Left kidney (tissue), 8 donors: ENCODE measurements at places on chromosomes 3 and 15.

DNA sequence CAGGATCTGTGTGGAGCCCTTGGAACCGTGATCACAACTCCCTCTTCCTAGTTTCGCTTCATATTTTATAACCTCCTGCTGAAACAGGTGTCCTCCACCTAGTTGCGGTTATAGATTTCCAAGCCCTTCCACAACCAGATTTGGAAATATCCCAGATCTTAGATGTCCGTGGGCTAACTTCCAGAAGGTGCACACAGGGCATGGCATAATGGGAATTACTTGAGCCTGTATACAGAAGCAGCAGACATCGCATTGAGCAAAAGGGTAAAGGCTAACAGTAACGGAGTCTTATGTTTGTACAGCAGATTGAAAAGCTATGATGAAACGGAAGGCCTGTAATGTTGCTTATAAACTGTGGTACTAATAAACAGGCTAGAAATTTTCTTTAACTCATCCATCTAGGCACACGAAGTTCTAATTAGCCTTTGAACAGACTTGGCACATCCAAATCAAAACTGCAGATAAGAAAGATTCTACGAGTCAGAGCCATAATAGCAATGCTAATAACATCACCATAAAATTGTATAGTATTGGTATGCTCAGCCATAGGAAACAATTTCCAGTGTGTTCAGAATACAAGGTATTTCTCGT lies 1.2 kb upstream of the USF3 start:
- DNase-seq = no peak

DNA sequence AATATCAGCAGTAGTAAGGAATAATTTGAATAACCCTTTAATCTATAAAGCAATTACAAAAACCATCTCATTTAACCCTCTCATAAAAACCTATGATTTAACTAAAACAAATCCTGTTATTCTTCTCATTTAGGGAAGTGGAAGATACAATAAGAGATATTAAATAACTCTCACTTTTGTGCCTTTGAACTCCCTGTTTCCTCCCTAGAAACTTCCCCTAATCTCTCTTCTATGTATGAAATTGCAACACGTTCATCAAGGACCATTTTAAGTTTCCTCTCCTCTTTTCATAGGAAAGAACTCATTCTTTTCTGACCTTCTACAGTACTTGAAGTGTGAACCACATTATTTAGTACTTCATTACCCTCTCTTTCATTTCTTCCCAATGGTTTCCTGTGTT lies 18.8 kb upstream of the FAM81A start:
- no peak for DNase-seq

GRCh38 chr3:102195198-102195948 lies 239.4 kb upstream of the ZPLD1 start:
- no peak for DNase-seq

DNA sequence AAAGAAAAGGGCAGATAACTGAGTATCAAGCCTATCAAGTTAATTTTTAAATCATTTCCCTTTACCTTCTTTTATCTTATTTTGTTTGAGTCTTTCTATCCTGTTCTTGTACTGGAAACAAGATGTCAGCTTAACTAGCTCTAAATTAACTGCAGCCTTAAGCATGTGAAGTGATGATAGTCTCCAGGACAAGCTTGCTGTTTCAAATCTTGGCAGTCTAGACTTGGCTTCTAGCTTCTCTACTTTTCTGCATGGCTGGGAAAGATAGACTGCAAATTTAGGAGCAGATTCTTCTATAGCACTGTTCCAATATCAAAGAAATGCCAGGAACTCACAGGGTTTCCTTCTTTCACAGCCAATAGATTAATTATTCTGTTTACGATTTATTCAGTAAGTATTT lies 1034.4 kb downstream of the TUSC7 start:
- DNase-seq = no peak

- no peak for DNase-seq
Observed at GRCh38 chr3:179416681-179417080, 34.6 kb downstream of the GNB4 start.

GRCh38 chr3:175001091-175001490 lies 142.0 kb downstream of the NAALADL2 start:
- DNase-seq = no peak

DNA sequence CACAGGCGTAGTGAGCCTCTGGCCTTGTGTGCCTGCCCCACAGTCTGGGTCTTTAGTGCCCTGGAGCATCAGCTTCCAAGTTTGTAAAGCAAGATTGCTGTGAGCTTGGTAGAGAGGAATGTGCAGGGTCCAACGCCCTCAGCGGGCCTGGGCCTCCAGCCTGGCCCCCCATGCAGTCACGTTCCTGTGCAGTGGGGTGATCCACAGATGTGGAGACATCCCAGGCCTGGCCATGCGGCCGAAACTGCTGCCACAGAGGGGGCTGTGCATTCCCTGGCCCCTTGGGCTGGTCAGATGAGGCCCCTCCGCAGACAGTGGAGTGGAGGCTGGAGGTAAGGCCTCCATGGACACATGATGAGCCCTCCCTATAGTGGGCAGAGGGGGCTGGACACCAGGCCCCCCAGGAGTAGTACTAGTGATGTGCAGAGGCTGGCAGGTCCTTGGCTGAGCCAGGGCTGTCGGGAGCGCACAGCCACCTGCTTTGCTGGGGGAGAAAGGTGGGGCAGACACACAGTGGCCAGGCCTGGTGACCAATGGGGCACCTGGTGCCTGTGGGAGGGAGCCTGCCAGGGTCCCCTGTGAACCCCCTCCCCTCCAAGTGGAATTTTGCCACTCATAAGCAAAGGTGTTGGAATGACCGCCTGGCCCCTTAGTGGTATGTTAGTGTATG lies 71.5 kb downstream of the EFCAB12 start:
- DNase-seq = no peak

GRCh38 chr3:57158813-57159738 lies 6.1 kb downstream of the IL17RD start:
- DNase-seq = no peak

GRCh38 chr3:117997201-117998049 lies 1037.2 kb downstream of the IGSF11 start:
- DNase-seq = peak; percentile 89

DNA sequence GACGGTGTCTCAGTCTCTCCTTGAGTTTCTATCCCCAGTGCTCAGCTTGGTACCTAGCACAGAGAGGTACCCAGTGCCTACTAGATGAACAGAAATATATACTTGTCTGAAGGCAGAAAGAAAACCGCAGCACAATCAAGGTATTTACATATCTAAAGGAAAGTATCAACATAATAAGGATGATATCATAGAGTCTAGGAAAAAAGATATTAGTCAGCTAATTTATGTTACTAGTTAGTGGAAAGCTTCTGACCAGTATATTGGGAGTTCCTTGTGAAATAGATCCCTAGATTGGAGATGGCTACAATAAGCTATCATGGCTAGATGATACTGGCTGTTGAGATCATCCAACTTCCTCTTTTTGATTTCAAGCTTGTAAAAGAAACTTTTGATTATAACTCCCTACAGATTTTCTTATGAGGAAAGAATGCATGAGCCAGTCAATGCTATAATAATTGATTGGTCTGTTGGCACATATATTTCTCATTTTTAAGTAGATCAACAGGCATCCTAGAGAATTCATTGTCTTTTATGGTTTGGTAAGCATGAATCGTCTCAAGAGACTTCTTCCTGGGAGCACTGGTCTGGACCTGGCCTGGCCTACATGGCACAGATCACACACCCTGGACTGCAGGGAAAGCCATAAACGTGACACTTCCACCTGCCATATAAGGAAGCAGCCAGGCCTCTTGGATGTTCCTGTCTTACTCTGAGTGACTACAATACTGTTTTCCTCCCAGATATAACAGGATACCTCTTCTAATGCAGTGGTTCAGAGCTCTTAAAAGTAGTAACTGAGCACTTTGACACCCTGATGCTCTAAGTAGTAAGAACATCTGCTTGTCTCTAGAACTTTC lies 60.7 kb downstream of the IMPG2 start:
- DNase-seq = no peak

DNA sequence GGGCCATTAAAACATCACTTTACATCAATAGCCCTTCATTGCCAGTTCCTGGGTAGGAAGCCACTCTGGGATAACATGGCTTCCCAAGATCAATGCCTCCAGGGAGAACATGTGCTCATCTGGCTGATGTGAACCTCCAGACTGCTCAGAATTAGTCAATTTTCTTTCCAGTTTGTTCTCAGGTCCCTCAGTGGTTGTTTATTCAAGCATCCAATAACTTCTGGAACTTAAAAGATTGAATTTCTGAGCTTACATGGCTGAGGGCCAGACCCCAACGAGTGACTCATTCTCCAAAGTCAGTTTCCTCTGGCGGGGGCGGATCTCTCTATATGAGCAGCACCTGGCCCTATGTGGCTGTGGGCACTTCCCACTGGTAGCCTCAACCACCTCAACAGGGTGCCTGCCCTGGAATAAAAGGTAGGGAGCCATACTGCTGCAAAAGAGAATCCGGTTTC lies 34.0 kb downstream of the LYZL4 start:
- no peak for DNase-seq

- no peak for DNase-seq
Observed at GRCh38 chr3:112084980-112085705, 1.0 kb upstream of the C3orf52 start.

DNA sequence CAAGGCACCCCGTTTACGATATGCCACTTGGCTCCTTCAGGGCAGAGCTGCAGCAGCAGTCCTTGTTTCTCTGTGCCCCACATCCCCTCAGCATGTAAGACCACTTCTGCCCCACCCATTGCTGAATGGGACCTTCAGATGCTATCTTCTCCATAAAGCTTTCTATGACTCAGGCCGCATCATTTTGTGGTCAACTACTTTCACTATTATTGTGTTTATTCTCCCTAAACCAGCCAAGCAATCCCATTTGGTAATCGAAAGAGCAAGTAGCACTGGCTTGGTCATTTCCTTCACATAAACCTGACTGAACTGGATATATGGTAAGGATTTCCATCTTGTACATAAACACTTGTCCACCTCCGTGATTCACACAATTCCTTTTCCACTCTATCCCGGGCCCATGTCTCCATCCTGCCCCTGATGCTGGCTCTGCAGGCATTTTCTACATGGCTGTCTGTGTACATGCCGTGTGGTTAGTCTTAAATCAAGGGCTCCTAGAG lies 25.7 kb downstream of the LIPC start:
- no peak for DNase-seq

DNA sequence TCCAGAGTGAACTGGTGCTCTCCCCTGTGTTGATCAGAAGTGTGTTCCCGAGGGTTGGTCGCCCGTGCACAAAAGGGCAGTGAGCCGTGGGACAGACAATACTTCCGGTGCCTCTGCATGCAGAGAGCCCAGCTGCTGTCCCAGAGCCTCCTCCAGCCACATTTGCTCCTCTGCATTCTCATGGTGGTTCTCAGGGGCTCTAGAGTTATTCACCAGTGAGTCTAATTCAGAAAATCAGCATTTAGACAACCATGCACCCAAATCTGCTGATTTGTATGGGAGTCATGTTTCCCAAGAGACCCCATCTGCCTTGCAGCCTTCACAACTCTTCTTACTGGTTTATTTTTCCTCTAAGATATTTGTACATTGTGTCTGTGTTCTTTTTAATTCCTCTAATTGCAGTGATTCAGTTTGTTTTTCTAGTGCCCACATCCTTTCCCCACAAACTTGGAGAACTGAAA lies 107.0 kb upstream of the SPRED1 start:
- no peak for DNase-seq

- DNase-seq = no peak
Observed at GRCh38 chr3:112539825-112540650, 21.7 kb downstream of the ATG3 start.

DNA sequence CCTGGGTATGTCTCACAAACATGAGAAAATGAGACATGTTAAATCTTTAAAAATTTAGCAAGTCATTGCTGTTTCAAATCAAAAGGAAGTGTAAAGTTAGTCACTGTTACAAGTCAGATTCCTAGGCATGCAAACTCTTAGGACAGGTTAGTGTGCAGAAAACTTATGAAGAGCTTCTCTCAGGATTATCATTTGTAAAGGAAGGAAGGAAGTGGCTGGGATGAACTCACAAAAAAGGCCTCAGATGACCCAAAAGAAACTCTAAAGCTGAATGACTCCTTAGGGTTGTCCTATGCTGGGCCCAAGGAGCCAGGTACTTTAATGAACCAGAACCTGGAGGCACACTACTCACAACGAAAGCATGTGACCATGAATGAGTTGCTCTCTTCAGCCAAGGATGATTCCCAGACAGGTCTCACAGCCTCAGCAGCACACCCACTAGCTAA lies 25.0 kb downstream of the MSL2 start:
- DNase-seq = no peak

DNA sequence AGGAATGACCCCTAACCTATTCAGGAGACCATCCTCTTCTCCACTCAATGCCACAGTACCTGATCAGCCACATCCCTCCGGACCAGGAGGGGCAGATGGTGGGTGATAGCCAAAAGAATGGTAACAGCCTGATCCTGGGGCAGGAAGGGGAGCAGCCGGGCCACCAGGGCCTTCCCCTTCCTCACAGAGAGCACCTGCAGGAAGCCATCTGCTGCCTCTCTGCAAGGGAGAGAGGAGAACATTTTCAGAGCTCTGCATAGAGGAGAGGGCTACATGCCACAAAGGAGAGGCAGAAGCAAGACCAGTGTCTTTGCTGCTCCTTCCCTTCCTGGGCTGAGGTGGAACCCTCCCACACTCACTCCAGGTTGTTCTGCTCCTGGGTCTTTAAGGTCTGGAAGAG lies 5.5 kb upstream of the SPG11 start:
- no peak for DNase-seq

DNA sequence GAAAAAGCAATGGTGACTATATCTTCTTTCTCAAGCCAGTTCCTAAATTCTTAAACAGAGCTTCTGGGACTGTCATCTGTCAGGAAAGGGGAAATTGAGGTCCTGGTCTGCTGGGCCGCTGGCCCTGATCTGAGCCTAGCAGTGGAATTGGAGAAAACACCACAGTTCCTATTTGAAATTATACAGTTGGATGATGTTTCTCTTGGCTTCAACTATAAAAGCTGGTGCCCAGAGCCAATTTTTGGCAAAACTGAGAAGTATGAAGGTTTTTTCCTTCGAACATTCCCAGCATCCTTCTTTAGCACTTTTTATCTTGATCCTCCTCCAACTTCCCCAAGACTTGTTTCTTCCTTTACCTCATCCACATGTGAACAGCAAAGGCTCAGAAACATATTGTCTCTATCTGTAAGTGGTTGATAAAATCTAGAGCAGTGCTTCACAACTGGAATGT lies 83.9 kb downstream of the CD47 start:
- DNase-seq = no peak

GRCh38 chr15:68930268-68931022 lies at the start of gene SPESP1:
SPESP1 (plus strand) TSS chr15:68930525; CDS start chr15:68930654, 129 bp downstream.
- DNase-seq = no peak

- no peak for DNase-seq
Observed at GRCh38 chr3:46999516-47000197, 20.2 kb downstream of the NBEAL2 start.
